ENCODE measurements at places on chromosomes 6 and 20.
A peak's percentile ranks its signal among the peaks of the same experiment; 100 is the strongest.

DNA sequence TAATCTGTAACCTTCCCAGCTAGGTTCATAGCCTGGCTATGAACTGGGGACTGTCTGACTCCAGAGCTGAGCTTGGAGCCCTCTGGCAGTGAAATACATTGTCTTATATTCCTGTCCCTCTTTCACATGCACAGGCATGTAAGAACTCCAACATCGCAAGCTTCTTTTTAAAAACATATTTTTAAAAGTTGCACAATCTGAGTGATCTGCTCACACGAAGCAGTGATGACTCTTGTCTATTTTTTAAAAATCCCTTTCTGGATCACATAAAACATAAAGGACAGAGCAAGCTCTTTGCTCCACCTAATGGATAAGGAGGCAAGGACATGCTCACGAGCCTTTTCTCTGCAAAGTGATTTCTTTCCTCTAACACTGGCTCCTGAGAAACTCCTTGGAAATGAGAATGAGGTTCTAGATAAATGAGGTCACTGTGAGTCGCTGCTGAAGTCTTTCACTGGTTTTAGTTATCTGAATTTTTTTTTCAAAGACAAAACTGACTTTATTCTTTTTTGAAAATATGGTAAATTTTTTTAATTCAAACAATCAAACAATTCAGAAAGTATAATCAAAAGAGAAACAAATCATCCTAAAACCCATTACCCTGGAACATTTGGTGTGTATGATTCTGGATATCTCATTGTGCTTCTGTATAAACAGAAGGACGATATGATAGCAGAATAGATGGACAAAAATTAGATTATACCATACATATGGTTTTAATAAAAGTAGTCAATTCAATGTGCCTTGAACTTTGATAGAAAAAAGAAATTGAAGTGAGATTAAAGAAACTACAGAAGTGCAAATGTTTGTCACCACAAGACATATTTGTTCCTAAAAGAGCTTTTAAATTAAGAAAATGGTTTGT is 30.8 kb downstream of the IL20RA start:
- DNase-seq, result peak; percentile 68

DNA sequence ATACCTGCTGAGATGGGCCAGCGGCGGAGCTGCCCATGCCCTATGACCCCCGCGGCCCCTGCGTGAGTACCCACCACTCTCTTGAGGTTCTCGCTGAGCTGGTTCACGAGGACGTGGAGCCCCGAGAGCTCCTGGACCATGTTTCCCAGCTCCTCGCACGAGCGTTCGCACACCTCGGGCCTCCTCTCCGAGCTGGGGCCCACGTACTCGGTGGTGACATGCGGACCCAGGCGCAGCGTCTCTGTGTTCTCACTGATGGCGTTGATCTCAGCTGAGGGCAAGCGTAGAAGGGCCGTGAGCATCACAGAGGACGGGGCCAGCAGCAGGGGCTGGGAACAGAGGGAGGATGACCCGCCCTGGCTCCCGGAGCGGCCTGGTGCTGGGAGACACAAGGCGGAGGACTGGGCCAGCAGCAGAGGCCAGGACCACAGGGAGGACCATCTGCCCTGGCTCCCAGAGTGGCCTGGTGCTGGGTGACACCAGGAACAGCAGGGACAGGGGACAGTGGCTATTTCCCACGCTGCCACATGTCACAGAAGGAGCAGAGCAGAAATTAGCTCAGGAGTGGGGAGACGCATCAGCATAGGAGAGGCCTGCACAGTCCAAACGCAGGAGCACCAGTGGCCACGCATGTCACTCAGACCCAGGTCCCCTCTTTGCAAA is 11.8 kb downstream of the THBS2 start:
- DNase-seq, result no peak

DNA sequence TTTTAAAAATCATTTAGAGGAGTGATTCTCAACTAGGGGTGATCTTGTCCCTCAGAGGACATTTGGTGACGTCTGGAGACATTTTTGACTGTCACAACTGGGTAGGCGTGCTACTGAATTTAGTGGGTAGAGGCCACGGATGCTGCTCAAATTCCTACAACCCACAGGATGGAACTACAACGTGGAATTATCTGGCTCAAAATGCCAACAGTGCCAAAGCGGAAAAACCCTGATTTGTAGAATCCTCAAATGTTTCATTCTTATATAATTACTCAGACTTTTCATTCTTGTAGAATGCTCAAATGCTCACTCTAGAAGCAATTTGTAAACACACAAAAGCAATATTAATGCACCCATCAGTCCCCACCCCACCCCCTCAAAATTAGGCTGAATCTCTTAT is 229.8 kb downstream of the ZMYND8 start:
- DNase-seq, result peak; percentile 69

DNA sequence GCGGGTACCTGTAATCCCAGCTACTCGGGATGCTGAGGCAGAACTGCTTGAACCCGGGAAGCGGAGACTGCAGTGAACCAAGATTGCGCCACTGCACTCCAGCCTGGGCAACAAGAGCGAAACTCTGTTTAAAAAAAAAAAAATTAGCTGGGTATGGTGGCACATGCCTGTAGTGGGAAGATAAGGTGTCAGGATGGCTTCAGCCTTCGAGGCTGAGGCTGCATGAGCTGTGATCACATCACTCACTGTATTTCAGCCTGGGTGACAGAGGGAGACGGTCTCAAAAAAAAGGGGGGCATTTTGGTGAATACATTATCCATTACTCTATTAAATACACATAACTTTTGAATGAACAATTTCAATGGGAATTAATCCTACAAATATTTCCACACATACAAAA is 32.4 kb downstream of the SNX3 start:
- no peak for DNase-seq

- peak; percentile 7 for DNase-seq
Observed at GRCh38 chr20:43322851-43323250, 133.1 kb upstream of the PTPRT start.

DNA sequence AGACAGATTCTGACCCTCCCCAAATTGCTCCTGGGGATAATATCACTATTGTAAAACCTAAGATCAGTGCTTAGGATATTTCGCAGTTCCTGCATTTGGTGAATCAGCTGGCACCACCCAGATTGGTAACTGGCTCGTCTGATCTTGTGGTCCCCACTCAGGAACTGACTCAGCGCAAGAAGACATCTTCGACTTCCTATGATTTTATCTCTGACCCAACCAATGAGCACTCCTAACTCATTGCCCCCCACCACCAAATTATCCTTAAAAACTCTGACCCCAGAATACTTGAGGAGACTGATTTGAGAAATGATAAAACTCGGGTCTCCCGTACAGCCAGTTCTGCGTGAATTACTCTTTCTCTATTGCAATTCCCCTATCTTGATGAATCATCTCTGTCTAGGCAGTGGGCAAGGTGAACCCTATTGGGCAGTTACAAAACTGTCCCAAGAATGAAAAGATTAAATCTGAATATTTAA is 55.7 kb upstream of the PRND start:
- no peak for DNase-seq

GRCh38 chr6:10598084-10598960 is 77.2 kb downstream of the GCNT2 start:
- no peak for DNase-seq

DNA sequence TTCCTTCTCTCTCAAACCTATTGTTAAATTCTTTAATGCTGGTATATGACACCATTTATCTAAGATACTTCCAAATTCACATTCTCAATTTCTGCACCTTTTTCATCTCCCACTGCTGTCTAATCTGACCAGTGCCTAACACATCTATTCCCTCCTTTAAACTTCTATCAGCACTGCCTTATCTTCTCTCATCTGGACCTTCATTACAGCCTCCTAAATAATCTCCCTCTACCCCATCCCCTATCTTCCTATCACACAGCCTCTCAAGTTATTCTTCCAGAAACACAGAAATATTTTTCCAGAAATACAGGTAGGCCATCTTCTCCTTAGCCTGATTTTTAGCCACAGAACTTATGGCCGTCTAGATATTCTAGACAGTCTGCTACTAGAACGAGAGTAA is 5.5 kb downstream of the DTNBP1 start:
- DNase-seq, result no peak

GRCh38 chr20:57047281-57048026 is 219.0 kb downstream of the BMP7 start:
- DNase-seq, result no peak

DNA sequence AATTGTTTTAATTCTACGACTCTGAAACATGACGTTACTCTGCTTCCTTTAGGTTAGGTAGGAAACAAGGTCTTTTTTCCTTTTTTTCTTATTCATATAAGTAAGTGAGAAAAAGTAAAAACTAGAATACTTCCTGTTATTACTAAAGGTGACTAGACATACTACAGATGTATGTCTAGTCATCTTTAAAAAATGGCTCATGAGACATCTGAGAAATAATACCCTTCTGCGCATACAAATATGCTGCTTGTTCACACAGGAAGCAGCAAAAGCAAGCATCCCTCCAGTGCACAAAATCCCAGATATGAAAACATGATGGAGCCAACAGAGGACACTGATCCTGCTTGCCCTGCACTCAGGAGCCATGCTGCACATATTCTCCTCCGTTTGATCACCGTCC is 699.1 kb downstream of the EPM2A start:
- no peak for DNase-seq

DNA sequence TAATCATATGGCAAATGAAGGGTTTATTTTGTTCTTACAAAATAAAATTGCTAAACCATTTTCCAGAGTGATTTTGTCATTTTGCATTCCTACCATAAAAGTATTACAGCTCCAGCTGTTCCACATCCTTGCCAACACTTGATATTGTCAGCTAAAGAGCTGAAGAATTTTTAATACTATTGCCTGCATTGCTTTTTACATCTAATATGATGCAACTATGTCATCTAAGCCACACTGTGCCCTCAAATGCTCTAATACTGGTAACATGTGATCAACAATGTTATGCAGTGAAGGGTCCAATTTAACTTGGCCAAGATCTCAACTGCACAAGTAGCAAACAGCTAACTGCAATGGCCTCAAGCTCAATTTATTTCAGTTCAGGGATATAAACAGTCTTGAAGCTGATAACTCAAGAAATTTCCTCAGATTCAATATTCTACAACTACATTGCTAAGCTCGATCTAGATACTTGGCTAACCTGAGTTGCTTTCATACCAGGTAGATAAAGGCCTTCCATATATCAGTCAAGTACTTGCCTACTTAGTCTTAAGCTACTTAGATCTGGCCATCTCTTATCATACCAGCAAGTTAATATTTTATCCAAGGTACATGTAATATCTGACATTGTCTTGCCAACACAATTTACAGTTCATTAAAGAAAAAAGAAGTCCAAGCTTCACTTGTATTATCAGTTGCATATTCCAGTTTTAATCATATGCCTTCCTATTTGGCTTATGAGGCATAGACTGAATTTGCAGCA is 17.0 kb downstream of the AKIRIN2 start:
- DNase-seq, result no peak

DNA sequence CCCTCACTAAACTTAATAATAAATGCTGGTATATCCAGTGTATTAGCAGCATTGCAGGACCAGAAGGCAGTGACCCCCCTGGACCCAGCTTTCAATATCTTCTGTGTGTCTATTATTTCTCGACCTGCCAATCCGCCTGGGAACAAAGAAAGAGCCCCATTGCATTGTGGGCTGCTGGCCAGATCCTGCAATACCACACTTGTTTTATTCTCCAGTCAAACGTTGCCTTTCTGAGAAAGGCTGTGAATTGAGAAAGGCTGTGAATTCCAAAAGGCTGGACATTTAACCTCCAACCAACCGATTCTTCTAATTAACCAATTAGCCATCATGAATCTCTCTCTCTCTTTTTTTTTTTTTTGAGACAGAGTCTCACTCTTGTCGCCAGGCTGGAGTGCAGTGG is 1.5 kb upstream of the MTO1 start:
- DNase-seq, result no peak

DNA sequence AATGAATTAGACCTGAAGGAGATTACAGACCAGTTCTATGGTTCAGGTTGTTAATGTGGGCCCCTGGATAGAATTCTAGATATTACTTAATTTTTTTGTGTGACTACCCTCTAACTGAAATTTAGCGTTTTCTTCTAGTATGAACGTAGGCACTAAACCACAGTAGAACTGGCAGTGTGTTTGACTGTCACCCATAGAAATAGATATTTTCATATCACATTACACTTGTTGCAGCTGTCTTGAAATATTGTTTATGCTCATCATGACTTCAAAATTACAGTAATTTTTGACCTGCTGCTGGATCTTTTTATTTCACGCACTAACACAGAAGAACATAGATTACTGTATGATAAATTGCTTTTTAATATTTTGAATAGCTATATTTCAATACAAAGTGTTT is 31.6 kb downstream of the E2F3 start:
- DNase-seq, result no peak

- no peak for DNase-seq
Observed at GRCh38 chr6:161128680-161129196, 137.2 kb downstream of the MAP3K4 start.

GRCh38 chr6:14440940-14441781 is 323.6 kb downstream of the CD83 start:
- DNase-seq, result peak; percentile 67

GRCh38 chr6:25088513-25088912 is 152.8 kb upstream of the RIPOR2 start:
- DNase-seq, result no peak

- DNase-seq, result no peak
Observed at GRCh38 chr6:104896914-104897313, 37.2 kb upstream of the HACE1 start.

DNA sequence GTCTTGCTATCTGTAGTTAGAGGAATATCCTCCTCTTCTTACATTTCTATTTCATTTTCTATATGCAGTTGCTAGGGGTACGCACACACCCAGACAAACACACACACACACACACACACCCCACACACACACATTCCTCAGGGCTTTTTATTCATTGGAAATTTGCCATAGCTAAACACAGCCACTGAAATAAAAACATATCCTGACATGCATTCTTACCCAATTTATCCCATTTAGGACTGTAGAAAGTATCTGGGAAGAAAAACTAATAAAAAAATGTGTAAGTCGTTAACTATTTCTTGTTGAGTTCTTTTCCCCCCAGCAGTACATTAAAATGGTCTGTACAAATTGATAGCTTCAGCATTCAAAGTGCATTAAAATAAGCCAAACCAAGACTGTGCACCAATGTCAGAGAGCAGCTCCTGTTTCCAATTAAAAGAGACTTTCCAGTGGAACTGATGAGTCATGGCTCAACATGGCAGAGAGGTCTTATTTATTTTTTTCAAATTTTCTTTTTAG is 357.9 kb upstream of the AGPAT4 start:
- peak; percentile 68 for DNase-seq

GRCh38 chr6:35415065-35415891 is 36.9 kb upstream of the FANCE start:
- peak; percentile 95 for DNase-seq

GRCh38 chr20:12098421-12098820 is 180.7 kb downstream of the BTBD3 start:
- DNase-seq, result no peak

GRCh38 chr6:105596284-105596755 is 193.4 kb upstream of the PREP start:
- peak; percentile 87 for DNase-seq
